ENCODE measurements at places on chromosomes 7 and 10. TPM values are rescaled to one million over a fixed set of nuclear protein-coding genes. Genes with fewer than 3 reads are reported as not detected.

Gene HOXA3
- total RNA-seq, result 33.4 TPM

Gene CH25H
- not detected for total RNA-seq

Gene SPDYE1
- not detected for total RNA-seq

Gene GARIN1A
- total RNA-seq, result 6.6 TPM

Gene MRC1
- 51.8 TPM for total RNA-seq

Gene DNAJC9
- total RNA-seq, result 45.3 TPM

Gene TFEC
- 0.51 TPM for total RNA-seq

Gene TMEM270
- not detected for total RNA-seq

Gene MUC3A
- not detected for total RNA-seq

Gene CD36
- total RNA-seq, result 186 TPM

Gene CLCN1
- 0.21 TPM for total RNA-seq

Gene FZD1
- total RNA-seq, result 5.0 TPM

Gene HOXA5
- 22.9 TPM for total RNA-seq

Gene TMEM140
- 30.0 TPM for total RNA-seq

Gene BPGM
- total RNA-seq, result 12.4 TPM
